ENCODE measurements at places on chromosomes 3 and 15. TPM values are rescaled to one million over a fixed set of nuclear protein-coding genes. Genes with fewer than 3 reads are reported as not detected.

Gene C3orf85
- not detected for total RNA-seq

Gene SNX22
- total RNA-seq, result 0.17 TPM

Gene SIDT1
- total RNA-seq, result not detected

Gene ERICH6
- total RNA-seq, result under 0.01 TPM

Gene ASB14
- total RNA-seq, result not detected

- peaks cover 3% of the 10 kb centered on the region for H3K27me3 ChIP-seq
- H3K36me3 ChIP-seq, result no peaks in the 10 kb centered on the region
Observed at GRCh38 chr3:45760878-45761711, 35.2 kb downstream of the SLC6A20 start.

DNA sequence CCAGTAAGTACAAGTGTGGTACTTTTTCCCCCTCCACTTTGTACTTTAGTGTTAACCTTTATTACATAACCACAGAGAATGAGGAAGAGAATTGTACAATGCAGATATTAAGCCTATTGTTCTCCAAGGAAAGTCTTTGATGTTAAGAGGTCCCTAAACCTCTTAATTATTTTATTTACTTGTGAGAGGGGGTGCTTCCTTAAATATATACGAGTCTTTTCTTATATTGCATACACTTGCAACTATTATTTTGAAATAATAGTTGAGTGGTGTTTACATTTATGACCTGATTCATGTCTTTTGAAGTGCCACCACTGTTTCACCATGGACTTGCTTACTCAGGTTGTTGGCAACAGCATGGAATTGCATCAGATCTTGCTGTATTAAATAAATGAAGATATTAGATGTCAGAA is 10.1 kb downstream of the USP3 start:
- no peak overlapping the region for H3K4me3 ChIP-seq
- DNase-seq, result peak; percentile 75
- no peak overlapping the region for H3K27ac ChIP-seq
- peaks cover 11% of the 10 kb centered on the region for H3K4me1 ChIP-seq

DNA sequence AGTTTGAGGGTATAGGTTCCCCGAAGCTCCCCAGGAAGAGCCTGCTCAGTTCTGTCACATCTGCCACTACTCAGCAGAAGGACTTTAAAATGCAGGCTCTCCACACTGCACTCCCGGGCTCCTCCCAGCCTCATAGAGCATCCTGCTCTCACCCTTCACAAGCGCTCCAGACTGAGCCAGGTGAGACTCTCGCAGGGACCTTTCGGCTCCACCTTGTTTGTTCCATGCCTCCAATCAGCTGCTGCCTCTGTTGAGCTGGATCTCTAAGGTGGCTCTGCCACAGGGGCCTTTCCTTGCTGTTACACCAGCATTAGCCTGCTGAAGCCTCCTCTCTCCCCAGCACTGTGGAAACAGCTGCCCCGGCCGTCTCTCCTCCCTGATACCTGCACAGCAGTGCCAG is 56.1 kb downstream of the SLCO3A1 start:
- no peaks in the 10 kb centered on the region for H3K4me1 ChIP-seq
- H3K27me3 ChIP-seq, result no peaks in the 10 kb centered on the region
- no peak overlapping the region for H3K27ac ChIP-seq
- H3K4me3 ChIP-seq, result no peak overlapping the region

- H3K4me1 ChIP-seq, result no peaks in the 10 kb centered on the region
- DNase-seq, result no peak
- no peaks in the 10 kb centered on the region for H3K36me3 ChIP-seq
Observed at GRCh38 chr3:85255949-85256348, 297.2 kb downstream of the CADM2 start.

DNA sequence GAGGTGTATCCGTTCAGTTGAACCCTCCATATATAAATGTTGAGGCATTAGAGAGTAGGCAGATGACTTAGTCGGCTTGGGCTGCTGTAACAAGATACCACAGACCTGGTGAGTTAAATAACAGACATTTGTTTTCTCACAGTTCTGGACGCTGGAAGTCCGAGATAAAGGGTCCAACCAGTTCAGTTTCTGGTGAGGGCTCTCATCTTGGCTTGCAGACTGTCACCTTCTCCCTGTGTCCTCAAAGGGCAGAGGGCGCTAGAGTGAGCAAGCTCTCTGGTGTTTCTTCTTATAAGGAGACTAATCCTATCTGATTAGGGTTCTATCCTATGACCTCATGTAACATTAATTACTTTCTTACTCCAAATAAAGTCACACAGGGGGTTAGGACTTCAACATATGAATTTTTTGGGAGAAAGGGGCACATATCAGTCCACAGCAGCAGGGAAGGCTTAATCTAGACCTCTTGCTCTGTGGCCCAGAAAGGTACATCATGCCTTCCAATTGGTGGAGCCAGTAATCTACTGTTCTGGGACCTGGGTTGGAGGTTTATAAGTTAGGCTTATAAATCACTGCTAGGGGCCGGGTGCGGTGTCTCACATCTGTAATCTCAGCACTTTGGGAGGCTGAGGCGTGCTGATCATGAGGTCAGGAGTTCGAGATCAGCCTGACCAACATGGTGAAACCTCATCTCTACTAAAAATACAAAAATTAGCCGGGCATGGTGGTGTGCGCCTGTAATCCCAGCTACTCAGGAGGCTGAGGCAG is 26.3 kb upstream of the SLC28A2 start:
- peaks cover 2% of the 10 kb centered on the region for H3K27me3 ChIP-seq
- no peak overlapping the region for H3K4me3 ChIP-seq
- no peak overlapping the region for H3K27ac ChIP-seq
- H3K4me1 ChIP-seq, result no peaks in the 10 kb centered on the region
- no peaks in the 10 kb centered on the region for H3K36me3 ChIP-seq

- peaks cover 2% of the 10 kb centered on the region for H3K36me3 ChIP-seq
- peak; percentile 47 for DNase-seq
- peaks cover 2% of the 10 kb centered on the region for H3K4me1 ChIP-seq
- H3K27ac ChIP-seq, result peak overlapping the region; percentile 99
- no peaks in the 10 kb centered on the region for H3K27me3 ChIP-seq
- peak overlapping the region; percentile 100 for H3K4me3 ChIP-seq
Observed at GRCh38 chr15:44710236-44711095, 657 bp downstream of the PATL2 start.

- no peaks in the 10 kb centered on the region for H3K36me3 ChIP-seq
- H3K4me3 ChIP-seq, result no peak overlapping the region
- DNase-seq, result no peak
- no peak overlapping the region for H3K27ac ChIP-seq
- H3K27me3 ChIP-seq, result peaks cover under 1% of the 10 kb centered on the region
- H3K4me1 ChIP-seq, result no peaks in the 10 kb centered on the region
Observed at GRCh38 chr3:183490211-183490601, 61.8 kb upstream of the MCF2L2 start.

GRCh38 chr15:87365186-87365585 is 891.4 kb downstream of the NTRK3 start:
- peaks cover 14% of the 10 kb centered on the region for H3K4me1 ChIP-seq
- H3K36me3 ChIP-seq, result no peaks in the 10 kb centered on the region
- H3K27me3 ChIP-seq, result no peaks in the 10 kb centered on the region
- H3K27ac ChIP-seq, result no peak overlapping the region
- no peak overlapping the region for H3K4me3 ChIP-seq
- peak; percentile 92 for DNase-seq

DNA sequence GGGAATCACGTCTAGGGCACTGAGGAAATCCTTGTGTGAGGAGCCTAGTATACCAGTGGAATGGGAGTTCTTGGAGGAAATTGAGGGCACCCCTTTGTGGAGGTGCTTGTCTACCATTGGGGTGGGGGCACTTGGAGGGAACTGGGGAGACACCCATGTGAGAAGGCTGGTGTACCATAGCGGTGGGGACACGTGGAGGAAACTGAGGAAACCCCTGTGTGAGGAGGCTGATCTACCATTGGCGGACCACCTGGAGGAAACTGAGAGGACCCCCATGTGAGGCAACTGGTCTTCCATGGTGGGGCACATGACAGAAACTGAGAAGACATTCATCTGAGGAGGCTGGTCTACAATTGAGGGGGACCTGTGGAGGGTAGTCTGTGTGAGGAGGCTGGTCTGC is 164.5 kb downstream of the FBLN2 start:
- H3K27me3 ChIP-seq, result no peaks in the 10 kb centered on the region
- H3K27ac ChIP-seq, result no peak overlapping the region
- no peaks in the 10 kb centered on the region for H3K36me3 ChIP-seq

DNA sequence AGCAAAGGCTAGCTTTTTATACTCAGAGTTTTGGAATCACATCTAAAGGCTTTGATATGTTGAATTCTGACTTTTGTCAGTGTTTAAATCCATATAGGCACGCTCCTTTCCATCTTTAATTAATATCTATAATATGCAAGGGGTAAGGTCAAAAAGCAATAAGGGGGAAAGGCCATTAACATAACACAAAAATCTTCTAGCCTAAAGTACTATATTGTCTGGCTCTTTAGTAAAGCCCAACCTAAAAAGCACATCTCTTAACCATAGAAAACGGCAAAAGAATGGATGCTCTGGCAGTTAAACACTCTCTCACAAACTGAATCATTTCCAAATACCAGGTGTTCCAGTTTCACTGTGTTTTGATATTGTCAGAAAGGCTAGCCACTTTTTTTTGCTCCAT is 76.4 kb downstream of the EFL1 start:
- no peak overlapping the region for H3K27ac ChIP-seq
- no peak overlapping the region for H3K4me3 ChIP-seq
- H3K4me1 ChIP-seq, result peaks cover 2% of the 10 kb centered on the region

All from fibroblast of lung (primary cell).